NCI-H69 (cell line): ENCODE measurements at places on chromosomes 1 and 21.
A peak's percentile ranks its signal among the peaks of the same experiment; 100 is the strongest.

- no peak for DNase-seq
These were observed at the start of gene XKR8 for GRCh38 chr1:27959792-27960603. Gene XKR8 (plus strand): TSS chr1:27959973. CDS start chr1:27960070, 97 bp downstream.

DNA sequence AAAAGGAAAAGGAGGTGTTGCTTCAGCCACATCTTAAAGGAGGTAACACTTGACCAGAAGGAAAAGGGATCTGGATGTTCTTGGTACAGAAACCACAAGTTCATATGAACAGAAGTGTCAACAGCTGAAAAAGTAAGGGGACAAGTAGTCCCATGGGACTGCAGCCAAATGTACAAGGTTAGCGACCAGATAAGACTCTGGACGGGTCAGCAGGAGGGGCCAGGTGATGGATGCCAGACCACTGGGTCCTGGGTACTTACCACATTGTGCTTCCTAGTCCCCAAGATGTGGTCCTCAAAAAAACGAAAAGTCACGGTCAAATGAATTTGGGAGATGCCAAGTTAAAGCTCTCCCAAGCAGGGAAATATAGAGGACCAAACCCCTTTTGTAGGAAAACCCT is 16.6 kb upstream of the BMP8A start:
- no peak for DNase-seq

DNA sequence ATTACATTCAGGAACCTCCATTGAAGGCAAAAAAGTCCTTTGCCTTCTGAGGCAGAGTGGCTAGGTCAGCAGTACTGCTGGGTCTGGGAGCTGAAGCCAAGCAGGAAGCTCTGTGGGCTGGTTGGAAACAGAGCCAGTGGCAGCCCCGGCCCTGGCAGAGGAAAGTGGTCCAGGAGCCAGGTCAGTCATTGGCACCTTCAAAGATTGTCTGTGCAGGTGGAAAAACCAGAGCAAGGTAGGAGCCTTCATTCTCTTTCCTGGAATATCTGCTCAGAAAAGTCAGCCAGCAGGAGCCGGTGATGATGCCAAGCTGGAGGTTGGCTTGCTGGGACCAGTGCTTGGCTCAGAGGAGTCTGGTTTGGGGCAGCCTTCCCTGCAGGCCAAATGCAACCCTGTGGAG is 12.5 kb upstream of the DISP3 start:
- DNase-seq, result no peak

DNA sequence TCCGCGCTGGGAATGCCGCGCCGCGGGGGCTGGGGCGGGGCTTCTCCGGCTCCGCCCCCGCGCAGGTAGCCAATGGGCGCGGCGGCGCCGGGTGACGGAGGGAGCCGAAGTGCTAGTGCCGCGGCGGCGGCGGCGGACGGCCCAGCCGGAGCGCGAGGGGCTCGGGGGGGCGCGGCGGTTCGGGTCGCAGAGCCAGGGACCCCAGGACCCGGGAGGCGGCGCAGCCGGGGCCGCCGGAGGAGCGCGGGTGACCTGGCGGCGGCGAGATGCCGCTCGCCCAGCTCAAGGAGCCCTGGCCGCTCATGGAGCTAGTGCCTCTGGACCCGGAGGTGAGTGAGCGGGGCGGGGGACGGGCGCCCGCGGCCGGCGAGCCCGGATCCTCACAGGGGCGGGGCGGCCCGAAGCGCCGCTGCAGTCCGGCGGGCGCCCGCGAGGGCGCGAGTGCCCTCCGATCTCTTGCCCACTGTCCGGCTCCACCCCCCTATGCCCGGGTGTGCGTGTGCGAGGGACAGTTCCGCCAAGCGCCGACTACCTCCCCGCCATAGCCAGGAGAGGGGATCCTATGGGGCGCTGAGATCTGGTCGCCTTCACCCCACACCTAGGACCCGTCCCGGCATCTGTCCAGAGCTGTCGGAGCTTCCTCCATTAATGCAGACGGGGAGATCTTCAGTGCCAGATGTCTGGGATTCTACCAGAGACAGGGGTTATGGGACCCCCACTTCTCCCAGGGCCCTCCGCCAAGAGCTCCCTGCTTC is at the start of gene RPS6KA1:
Gene RPS6KA1, plus strand, starts transcription at position 107 of the 755 bp plus-strand sequence. Its CDS starts 160 bp downstream, at position 267.
- peak; percentile 80 for DNase-seq

- DNase-seq, result no peak
These were observed 62.1 kb downstream of the TP53BP2 start for GRCh38 chr1:223783676-223784075.

- DNase-seq, result no peak
These were observed 186.3 kb downstream of the VPS13D start for GRCh38 chr1:12416101-12416500.

GRCh38 chr1:28135371-28136168 is 40.9 kb downstream of the PTAFR start:
- DNase-seq, result no peak

- peak; percentile 48 for DNase-seq
These were observed 9.8 kb downstream of the LGR6 start for GRCh38 chr1:202203238-202204039.

GRCh38 chr1:210376836-210377372 is 48.2 kb downstream of the HHAT start:
- DNase-seq, result no peak

GRCh38 chr1:43073490-43074230 is 98.4 kb downstream of the EBNA1BP2 start:
- DNase-seq, result peak; percentile 60

DNA sequence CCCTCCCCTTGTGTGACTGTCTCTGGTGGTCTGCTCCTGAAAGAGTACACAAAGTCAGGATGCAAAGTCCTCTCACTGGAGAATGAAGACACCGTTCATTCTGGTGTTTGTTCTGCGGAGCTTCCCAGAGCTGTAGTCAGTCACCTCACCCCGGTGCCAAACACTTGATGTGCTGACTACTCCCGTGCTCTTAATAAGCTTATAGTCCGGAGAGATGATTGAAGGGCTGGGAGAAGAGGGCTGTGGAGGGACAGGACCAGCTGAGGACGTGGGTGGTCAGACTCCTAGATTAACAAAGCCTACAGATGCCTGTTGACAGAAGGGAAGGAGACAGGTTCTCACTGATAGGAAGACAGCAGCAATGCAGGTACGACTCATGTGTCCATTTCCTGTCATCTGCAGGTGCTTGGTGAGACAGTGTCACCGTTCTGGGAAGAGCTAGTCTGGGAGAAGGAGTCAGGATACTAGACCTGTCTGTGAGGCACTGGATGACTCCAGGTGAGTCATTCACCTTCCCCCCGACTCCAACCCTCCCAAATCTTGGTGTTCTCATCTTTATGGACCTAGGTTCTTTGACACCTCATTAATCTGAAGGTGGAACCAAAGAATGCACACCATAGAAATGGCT is 40.4 kb upstream of the LRRN2 start:
- DNase-seq, result peak; percentile 53

DNA sequence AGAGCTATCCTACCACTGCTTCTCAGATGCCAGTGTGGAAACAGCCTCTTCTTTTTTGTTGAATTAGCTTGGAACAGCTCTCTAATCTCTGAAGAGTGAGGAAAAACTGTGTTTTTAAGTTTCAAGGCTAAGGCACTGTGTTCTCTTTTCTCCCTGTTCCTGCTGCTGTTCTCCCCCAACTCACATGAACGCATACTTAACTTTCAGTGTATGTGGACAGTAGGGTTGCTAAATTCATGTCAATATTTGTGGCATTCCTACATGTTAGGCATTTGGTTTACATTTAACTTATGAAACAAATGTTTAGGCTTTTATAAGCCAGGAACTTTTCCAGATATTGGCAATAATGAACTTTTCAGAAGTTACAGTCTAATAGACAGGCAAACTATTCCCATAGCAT is 6.8 kb downstream of the BACH1 start:
- DNase-seq, result no peak
